ENCODE measurements at places on chromosomes 12 and 14.

DNA sequence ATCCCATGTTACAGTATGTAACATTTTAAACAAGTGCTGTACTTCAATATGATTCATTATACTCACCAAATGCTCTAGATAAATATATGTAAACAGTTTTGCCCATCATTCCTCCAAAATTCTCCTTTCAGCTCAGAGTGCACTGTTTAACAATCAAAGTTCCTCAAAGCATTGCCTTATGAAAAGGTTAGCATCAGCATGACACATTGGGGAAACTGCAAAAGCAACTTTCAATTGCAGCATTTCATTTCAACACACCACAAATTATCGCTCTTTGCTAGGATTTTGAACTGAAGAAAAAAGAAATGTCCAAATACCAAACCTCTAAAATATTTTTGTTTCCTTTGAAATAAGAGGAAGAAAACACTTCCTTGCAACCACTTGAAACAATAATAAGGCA lies 413.2 kb downstream of the FLRT2 start:
- no peak for DNase-seq

GRCh38 chr12:90504806-90505205 lies 450.2 kb downstream of the CCER1 start:
- no peak for DNase-seq

DNA sequence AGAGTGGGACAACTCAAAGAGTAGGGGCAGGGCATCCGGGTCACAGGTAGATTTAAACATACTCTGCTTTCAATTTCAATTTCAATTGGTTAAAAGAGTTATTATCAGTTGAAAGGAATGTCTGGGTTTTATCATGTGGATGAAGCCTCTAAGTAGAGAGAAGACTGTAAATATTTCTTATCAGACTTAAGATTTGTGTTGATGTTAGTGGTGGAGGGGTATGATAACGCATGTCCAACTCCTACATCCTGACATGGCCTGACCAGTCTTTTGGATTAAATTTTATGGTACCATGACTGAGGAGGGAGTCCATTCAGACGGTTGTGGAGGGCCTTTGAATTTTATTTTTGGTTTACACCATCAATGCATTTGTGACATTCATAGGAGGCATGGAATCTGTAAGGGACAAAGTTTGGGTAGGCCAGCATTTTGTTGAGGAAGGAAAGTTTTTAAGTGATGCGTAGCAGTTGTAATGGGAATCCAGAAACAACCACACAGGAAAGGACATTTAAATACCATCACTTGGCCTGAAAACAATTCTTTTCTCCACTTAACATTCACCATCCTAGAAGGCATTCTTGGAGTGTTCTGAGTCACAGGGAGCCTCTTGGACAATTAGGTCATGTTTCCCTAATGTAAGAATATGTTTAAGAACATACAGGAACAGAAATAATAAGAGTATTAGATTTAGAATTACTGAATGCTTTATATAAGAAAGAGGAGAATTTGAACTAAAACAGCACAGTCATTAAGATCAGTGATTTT lies 371.9 kb downstream of the ATP23 start:
- peak; percentile 85 for DNase-seq

DNA sequence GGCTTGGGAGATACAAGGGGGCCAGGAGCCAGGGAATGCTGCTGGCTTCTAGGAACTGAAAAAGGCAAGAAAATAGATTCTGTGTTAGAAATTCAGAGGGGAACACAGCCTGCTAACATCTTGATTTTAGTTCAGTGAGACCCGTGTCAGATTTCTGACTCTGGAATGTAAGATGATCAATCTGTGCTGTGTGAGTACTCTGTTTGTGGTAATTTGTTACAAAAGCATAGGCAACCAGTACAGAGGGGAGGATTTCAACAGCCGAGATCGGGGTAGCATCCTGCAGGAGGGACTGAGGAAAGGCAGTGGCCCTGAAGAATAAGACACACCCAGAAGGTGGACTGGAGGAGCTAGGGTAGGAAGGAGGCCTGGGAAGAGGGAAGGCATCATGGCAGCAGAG lies 410.0 kb upstream of the CCDC196 start:
- DNase-seq: no peak
